Activated T-cell treated with anti-CD3 and anti-CD28 coated beads for 48 hours (primary cell): ENCODE measurements at places on chromosomes 16 and 17.
A peak's percentile ranks its signal among the peaks of the same experiment; 100 is the strongest.

GRCh38 chr17:50458270-50458669 lies 10.4 kb downstream of the CHAD start:
- no peak for DNase-seq

DNA sequence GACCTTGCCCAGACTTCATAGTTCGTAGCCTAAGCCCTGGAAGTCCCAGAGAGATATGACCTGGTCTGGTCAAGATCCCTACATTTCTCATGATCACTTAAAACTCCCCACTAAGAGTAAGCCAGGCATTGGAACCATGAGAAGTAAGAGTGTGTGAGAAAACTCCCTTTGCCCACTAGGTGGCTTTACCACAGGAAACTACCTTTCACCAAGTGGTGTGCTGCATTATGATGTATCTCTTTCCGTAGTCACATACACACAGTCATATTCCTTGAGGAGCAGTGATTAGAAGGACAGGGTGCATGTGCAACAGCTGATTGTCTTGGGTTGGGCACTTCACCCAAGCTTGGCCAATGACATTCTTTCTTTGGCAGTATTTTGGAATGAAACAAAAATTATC lies 639.3 kb downstream of the KCNJ2 start:
- DNase-seq = no peak

DNA sequence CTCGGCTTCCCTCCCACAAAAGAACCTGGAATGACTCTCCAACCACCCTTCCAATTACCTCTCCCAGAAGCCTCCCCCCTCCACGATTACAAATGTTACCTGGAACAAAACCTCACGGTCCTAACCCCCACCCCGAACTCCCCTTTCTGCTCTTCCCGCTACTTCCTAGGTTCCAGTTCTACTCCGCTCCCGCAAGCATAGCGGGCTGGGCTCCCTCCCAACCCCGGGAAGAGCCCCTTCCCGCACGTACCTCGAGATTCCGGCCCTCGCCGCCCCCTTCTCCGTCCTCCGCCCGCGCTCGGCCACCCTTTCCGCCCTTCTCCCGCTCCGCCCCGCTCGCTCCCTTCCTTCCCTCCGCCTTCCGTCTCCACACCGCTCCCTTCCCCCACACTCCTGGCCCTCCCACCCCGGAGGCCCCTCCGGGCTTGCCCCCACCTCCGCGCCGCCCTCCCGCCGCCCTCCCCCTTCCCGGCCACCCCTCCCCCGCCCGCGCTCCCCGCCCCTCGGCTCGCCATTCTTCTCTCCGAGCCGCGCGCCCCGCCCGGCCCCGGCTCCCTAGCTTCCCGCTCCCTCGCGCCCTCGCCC lies 457 bp downstream of the CHTF8 start:
- DNase-seq = peak; percentile 73

DNA sequence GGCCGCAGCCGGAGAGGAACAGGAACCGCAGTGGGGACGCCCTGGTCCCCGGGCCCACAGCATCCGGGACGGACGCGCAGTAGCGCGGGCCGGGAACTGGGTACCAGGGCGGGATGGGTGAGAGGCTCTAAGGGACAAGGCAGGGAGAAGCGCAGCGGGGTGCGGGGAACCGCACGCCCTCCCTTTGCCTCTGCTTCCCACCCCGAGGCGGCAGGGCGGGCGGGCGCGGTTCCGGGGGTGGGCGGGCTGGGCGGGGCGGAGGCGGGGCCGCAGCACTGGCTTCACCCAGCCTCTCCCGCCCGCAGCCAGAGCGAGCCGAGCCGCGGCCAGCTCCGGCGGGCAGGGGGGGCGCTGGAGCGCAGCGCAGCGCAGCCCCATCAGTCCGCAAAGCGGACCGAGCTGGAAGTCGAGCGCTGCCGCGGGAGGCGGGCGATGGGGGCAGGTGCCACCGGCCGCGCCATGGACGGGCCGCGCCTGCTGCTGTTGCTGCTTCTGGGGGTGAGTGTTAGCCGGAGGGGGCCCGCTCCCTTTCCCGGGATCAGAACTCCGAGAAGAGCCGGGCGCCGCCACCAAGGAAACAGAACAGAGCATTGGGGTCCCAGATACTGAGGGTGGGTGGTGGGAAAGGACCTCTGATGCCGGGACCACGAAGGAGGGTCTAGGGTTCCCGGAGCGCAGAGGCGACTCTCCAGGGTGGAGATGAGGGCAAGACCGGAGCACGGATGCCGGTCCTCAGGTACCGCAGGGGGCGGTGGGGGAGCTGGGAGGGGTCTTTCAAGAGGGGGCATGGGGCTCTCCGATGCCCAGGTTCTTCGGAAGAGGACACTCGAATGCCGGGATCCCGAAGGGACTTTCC lies at the start of gene NGFR:
Gene NGFR, plus strand, starts transcription at position 308 of the 856 bp plus-strand sequence. Its CDS starts 125 bp downstream, at position 433.
- peak; percentile 33 for DNase-seq

GRCh38 chr17:76948726-76949342 lies 80.6 kb downstream of the MGAT5B start:
- DNase-seq = no peak

GRCh38 chr17:31830971-31831858 lies 27.8 kb downstream of the COPRS start:
- no peak for DNase-seq

DNA sequence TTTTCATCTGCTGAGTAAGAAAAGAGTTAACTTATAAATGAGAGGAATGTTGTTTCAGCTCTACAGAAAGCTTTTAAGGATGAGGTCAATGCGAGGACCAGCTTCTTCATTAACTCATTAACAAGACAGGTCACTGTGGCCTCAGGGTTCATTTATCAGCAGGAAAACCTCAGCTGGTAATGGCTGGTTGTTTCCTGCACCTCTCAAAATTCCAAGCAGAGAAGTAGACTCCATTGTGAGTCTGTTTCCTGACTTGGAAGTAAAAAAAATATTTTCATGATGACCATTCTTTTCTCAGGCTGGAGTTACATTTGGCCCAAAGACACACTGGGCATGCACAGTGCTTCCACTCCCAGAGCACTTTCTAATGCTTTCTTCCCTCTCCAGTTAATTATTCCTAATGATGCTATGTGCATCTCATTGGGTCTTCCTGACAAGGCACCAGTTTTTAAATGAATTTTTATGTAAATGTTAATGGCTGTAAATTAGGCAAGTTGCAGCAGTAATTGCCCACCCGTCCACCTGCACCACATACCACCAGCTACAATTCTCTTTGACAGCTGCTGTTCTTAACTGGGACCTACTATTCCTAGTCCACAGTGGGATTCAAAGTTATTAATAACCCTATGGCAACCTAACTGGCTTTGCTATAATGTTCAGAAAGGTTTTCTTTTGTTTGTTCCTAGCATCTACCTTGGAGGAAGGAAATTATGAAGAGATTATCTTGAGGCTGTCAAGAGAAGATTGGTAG lies 89.5 kb upstream of the BCAR1 start:
- DNase-seq = no peak

DNA sequence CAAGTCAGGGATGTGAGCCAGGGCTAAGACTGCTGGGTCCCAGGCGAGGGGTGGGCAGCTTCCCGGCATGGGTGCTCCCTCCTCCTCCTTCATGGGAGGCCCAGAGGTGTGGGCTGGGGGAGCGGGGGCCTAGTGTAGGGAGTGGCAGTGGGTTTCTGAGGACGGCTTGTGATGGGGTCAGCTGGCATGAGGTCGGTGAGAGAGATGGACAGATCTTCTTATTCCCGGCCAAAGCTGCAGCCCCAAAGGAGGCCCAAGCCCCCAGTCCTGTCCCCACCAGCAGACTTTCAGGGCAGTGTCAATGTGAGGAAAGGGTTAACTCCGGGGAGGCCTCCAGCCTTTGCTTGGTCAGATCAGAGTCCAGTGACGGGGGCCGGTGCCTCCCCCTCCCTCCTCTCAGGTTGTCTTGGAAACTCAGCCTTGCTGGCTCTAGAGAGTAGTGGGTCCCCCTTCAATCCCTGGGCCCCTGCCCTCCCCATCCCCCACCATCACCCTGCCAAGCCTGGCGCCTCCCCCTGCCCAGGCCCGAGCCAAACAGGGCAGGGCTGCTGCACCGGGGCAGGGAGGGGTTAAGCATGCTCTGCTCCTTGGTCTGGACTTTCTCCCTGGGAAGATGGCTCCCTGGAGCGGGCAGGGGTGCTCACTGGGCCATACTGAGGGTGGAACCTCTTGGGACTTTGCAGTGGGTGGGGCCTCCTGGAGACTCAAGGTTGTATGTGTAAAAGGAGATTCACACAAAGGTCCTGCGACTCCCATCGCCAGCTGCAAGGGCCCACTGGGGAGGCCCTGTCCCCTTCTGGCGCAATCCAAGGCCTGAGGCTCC lies 12.4 kb downstream of the NAT9 start:
- DNase-seq = no peak

DNA sequence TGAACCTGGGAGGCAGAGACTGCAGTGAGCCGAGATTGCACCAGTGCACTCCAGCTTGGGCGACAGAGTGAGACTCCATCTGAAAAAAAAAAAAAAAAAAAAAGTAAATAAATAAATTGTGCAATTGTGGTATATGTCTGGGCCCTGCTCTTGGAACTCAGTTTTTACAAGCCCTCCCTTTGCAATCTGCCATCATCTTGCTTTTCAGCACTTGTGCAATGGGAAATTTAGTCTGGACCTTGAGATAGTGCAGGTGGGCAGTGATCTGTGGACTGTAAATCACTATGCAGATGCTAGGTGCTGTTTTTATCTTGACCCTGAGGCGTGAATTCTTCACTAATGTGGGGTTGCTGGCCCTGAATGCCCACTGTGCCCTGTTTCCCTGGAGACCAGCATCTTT lies 6.5 kb upstream of the RAP1GAP2 start:
- DNase-seq = no peak

GRCh38 chr16:72066747-72067146 lies 3.7 kb downstream of the HPR start:
- no peak for DNase-seq

DNA sequence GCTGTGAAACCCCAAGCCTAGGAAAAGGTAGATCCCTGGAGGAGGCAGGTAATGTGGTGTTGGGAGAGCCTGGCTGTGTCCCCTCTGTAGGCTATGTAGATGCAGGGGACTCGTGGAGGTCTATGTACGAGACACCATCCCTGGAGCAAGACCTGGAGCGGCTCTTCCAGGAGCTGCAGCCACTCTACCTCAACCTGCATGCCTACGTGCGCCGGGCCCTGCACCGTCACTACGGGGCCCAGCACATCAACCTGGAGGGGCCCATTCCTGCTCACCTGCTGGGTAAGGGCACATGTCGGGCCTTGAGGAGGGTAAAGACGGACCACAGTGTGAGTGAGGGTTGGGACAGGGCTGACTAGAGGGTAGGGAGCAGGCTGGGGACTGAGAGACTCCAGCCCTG lies 12.0 kb downstream of the ACE start:
- no peak for DNase-seq

DNA sequence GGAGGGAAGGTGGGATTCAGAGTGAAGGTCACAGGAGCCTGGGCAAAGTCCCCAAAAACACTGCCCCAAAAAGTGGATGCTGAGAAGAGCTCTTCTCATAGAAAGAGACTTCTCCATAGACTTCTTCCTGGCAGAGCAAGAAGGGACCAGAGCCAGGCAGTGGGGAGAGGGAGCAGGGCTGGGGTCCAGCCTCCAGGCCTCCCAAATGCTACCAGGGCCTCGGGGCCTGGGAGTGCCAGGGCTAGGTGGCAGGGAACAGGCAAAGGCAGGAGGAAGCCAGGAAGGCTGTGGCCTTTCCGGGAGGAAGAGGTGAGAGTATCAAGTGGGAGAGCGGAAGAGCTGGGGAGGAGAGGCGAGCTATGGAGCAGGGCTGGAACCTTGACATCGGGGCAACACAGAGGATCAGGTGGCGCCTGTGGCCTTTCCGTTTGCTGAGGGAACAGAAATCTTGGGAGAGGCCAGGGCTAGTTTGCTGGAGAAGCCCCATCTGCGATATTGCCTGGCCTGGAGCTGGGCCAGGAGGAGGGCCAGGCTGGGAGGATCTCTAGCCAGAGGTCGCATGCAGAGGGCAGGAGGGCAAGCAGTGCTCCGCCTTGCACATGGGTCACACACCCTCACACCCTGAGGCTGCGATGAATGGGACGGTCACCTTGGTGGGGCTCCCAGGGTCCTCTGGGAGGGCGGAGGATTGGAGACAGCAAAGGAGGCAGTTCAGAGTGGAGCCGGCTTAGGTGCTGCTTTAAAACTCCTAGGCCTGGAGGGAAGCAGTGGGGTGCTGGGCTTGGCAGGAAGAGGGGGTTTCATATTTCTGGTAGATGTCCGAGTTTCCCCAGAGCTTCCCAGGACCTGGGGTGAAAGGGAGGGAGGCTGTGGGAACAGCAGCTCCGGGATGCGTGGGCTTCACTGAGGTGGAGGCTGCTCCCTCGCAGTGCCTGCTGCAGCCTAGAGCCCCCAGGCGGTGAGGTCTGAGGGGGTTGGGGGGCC lies 3.4 kb downstream of the SLC16A5 start:
- no peak for DNase-seq

- DNase-seq = no peak
Observed at GRCh38 chr16:751152-752006, 9.2 kb upstream of the MSLN start.

DNA sequence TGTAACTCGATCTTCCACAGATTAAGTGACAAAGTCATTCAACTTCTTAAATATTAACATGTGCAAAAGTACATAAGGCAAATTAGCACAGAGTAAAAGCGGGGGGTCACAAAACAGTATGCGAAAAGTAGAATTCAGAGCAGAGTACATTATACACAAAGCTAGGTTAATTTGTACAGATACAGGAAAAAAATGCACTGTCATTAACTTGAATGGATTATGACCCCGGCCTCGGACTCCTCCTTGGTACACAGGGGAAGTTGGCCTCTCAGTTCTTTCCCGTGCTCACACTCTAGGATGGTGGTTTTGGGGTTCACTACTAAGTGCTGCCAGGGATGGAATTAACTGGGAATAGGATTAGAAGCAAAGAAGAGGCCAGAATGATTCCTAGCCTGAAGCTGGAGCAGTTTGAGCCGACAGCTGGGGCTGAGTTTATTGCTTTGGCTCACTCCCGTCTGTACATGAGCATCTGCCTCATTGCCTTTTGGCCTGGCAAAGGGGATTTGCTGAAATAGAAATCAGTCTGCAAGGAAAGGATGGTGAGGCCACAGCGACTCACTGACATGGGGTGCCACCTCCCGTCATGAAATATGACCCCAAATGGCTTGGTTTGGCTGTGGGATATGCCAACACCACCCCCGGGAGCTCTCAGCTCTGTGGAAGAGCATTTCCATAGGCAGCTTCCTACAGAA lies 23.6 kb downstream of the NTN1 start:
- DNase-seq = no peak
